ENCODE measurements at places on chromosomes 7 and 10.

- peaks cover 46% of the 10 kb centered on the region for H3K36me3 ChIP-seq
- H3K27ac ChIP-seq, result peak overlapping the region; percentile 34
- no peaks in the 10 kb centered on the region for H3K27me3 ChIP-seq
- H3K4me3 ChIP-seq, result peak overlapping the region; percentile 9
- DNase-seq, result no peak
Observed at GRCh38 chr7:3010161-3010560, 33.5 kb downstream of the CARD11 start.

DNA sequence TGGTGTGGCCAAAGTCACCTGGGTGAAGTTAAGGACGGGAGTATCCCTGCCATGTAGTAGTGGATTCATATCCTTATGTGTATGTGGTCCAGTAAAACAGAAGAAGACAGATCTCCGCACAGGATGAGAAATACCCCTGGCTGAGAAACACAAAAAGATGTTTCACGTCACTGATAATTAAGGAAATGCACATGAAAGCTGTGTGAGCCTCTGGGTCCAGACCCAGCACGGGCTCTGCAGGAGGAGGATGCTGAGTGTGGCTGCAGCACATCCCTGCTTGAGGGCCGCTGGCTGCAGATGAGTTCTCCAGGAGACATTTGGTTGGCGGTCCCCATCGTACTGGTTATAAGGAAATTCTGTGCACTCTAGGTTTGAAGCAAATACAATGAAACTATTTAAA lies 8.2 kb upstream of the SUN1 start:
- peaks cover 42% of the 10 kb centered on the region for H3K4me1 ChIP-seq
- H3K27me3 ChIP-seq, result no peaks in the 10 kb centered on the region
- no peak for DNase-seq
- no peak overlapping the region for H3K27ac ChIP-seq
- H3K4me3 ChIP-seq, result no peak overlapping the region

DNA sequence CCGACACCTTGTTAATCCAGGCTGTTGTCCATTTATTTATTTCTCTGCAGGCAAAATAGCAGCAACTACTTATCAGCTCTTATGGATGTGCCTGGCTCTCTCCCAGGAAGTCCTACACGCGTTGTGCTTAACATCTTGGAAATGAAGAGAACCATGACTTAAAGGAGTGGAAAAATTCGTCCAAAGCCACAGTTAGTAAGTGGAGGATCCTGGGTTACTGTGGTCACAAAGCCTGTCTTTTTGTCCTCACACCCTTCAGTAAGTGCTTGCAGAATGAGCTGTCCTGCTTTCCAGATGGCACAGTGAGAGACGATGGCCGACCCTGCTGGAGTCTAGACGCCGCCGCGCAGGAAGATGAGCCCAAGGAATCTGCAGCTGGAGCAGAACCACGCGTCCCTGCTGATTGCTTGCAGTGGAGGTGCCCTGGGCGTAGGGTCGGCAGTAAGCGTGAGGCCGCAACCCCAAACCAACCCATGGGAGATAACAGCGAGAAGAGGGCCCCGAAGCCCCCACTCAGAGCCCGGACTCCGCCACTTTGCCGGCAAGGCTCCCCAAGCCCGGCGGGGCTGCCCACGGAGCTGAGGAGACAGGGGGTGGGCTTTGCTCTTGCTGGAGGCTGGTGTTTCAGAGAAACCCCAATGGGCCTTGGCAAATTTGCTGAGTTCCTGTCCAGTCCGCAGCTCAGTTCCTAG lies 178.6 kb downstream of the CXCL12 start:
- no peak for DNase-seq
- H3K4me3 ChIP-seq, result no peak overlapping the region
- no peaks in the 10 kb centered on the region for H3K36me3 ChIP-seq
- H3K27ac ChIP-seq, result no peak overlapping the region
- H3K27me3 ChIP-seq, result peaks cover 3% of the 10 kb centered on the region
- no peaks in the 10 kb centered on the region for H3K4me1 ChIP-seq

DNA sequence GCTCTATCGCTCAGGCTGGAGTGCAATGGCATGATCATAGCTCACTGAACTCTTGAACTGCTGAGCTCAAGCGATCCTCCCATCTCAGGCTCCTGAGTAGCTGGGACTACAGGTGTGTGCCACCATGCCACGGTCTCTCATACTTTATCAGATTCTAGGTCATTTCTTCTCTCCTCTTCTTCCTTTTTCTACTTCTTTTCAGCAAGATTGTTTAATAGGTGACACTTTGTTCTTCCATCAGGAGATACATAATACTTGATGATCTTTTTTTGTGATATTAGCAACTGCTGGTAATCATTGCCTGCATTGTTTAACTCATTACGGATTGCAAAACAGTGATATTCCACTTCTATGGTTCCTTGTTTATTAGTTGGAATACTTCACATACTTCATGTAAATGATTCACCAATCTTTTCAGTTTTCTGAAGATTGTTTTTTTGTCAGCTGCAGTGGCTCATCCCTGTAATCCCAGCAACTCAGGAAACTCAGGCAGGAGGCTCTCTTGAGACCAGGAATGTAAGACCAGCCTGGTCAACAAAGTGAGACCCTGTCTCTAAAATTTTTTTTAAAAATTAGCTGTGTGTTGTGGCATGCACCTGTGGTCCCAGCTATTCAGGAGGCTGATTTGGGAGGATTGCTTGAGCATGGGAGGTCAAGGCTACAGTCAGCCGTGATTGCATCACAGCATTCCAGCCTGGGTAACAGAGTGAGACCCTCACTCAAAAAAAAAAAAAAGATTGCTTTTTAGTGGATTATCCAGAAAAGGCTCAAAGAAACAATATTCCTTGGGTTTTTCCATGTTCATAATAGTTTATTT lies 36.2 kb upstream of the CHST3 start:
- DNase-seq, result no peak
- H3K27ac ChIP-seq, result no peak overlapping the region

DNA sequence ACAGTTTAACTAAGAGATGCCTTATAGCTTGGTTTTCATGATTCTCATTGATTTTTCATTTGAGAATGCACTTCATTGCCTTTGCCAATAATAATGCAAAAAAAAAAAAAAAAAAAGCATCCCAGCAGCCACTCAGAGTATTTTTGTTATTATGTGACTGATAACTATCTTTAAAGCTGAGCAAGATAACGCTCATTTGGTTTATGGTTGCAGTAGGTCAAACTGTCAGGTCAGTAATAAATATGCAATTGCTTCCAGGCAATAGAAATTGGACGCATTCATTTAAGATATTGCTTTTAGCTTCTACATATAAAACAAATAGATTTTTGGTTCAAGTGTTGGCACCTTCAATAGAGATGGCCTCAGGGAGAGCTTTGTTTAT lies 215.1 kb downstream of the PRPF18 start:
- H3K27ac ChIP-seq, result no peak overlapping the region
- no peaks in the 10 kb centered on the region for H3K27me3 ChIP-seq
- H3K36me3 ChIP-seq, result no peaks in the 10 kb centered on the region
- no peak for DNase-seq
- H3K4me3 ChIP-seq, result no peak overlapping the region

- no peak within 1 kb of the TSS for H3K4me3 ChIP-seq
- no peak for DNase-seq
- no peaks in the 10 kb centered on the region for H3K4me1 ChIP-seq
- peaks cover 4% of the 10 kb centered on the region for H3K27me3 ChIP-seq
- no peak within 1 kb of the TSS for H3K27ac ChIP-seq
Observed at GRCh38 chr7:123601530-123601929, at the start of gene ASB15. Gene ASB15, plus strand, starts transcription at chr7:123601821. Its CDS starts 12,682 bp downstream, at chr7:123614503.

DNA sequence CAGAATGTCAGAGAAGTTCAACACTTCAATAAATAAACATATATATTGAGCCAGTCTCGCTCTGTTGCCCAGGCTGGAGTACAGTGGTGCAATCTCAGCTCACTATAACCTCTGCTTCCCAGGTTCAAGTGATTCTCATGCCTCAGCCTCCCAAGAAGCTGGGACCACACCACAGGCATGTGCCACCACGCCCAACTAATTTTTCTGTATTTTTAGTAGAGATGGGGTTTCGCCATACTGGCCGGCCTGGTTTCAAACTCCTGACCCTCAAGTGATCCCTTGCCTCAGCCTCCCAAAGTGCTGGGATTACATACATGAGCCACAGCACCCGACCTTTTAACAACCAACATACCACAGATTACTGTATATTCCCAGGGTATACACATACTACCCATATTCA lies 134.2 kb downstream of the JMJD1C start:
- no peaks in the 10 kb centered on the region for H3K4me1 ChIP-seq
- H3K36me3 ChIP-seq, result no peaks in the 10 kb centered on the region
- H3K27me3 ChIP-seq, result no peaks in the 10 kb centered on the region
- H3K4me3 ChIP-seq, result no peak overlapping the region

Data from activated naive CD8-positive, alpha-beta T cell treated with anti-CD3 and anti-CD28 coated beads, Interleukin-2, amount 50 U/mL, for 24 hours (primary cell).